ENCODE measurements at places on chromosomes 11 and 22.

- no peak for DNase-seq
Observed at GRCh38 chr11:30522536-30523243, 63.5 kb downstream of the MPPED2 start.

- DNase-seq = no peak
Observed at GRCh38 chr11:131309776-131310175, 60.6 kb upstream of the NTM start.

GRCh38 chr11:27909386-27909785 lies 198.6 kb downstream of the KIF18A start:
- DNase-seq = no peak

DNA sequence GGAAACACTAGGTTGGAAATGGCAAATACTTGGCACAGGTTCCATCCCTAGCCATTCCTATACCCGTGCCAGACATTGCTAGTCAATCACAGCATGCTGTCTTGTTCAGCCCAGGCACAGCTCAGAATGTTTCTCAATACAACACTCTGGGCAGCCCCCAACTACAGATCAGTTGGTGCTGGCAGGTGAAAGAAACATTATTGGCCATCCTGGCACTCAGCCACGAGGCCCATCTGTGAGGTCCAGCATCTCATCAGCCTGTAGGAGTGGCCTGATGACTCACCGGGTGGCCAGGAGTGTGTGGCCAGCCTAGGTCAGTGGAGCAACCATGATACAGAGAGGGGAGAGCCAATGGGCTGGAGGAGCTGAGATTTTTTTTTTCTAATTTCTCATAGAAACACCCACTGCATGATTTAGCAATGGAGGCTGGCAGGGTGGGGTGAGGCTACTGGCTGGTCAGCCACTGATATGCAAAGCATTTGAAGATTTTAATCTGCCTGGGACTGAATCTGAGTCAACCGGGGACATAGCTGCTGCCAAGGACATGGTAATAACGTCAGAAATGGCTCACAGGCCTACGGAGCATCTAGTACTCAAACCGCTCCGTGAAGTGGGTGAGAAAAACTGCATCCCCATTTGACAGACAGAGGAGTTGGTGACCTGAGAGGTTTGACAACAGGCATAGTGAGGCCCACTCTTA lies 5.4 kb downstream of the MYO18B start:
- DNase-seq = peak; percentile 78

GRCh38 chr11:34314936-34315335 lies 42.9 kb downstream of the ABTB2 start:
- DNase-seq = no peak

GRCh38 chr11:93323747-93324146 lies 6.8 kb upstream of the DEUP1 start:
- no peak for DNase-seq

Data from GM04504 (cell line).